ENCODE measurements at places on chromosomes 6 and 20.

- no peak for DNase-seq
These were observed 199.7 kb upstream of the SIM1 start for GRCh38 chr6:100664274-100665040.

DNA sequence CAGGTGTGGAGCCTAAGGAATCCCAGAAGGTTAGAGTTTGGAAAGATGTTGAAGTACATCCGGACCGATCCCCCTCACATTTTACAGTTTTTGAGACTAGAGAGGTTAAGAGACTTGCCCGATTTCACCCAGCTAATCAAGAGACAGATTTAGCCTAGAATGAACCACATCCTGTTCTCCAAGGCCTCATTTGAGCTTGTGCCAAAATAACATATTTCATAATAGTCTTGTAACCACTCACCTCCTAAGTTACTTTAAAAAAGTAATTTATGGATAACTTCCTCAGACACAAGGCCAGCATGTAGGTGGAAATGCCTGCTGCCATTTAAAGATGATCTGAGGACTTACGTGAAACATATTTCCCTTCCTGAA, 39.8 kb upstream of the ARHGAP18 start:
- no peak for DNase-seq

GRCh38 chr20:54397292-54398140, 77.9 kb upstream of the DOK5 start:
- no peak for DNase-seq

- no peak for DNase-seq
These were observed 330.7 kb downstream of the CDH26 start for GRCh38 chr20:60288945-60289344.

DNA sequence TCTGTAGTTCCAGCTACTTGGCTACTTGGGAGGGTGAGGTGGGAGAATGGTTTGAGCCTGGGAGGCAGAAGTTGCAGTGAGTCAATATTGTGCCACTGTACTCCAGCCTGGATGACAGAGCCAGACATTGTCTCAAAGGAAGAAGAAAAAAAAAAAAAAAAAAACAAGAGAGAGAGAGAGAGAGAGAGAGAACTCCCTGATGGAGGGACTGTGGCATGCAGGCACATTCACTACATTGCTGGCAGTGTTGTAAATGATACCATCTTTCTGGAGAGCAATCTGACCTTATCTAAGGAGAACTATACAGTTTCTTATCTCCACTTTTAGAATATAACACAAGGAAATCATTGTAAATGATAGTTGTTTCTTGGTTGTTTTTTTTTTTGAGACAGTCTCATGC, 85.1 kb downstream of the MDN1 start:
- no peak for DNase-seq

- no peak for DNase-seq
These were observed 266.0 kb downstream of the SLC24A3 start for GRCh38 chr20:19478320-19478895.

Data from stimulated activated CD8-positive, alpha-beta memory T cell treated with anti-CD3 and anti-CD28 coated beads, Interleukin-4, amount 100 ng/mL, for 1 hour (primary cell).